ENCODE measurements at places on chromosomes 7 and 10. TPM values are rescaled to one million over a fixed set of nuclear protein-coding genes. Genes with fewer than 3 reads are reported as not detected.

- H3K4me1 ChIP-seq: no peaks in the 10 kb centered on the region
- no peak overlapping the region for H3K27ac ChIP-seq
- DNase-seq: no peak
- no peaks in the 10 kb centered on the region for H3K36me3 ChIP-seq
Measured at GRCh38 chr7:11792166-11792565, 39.8 kb downstream of the THSD7A start.

DNA sequence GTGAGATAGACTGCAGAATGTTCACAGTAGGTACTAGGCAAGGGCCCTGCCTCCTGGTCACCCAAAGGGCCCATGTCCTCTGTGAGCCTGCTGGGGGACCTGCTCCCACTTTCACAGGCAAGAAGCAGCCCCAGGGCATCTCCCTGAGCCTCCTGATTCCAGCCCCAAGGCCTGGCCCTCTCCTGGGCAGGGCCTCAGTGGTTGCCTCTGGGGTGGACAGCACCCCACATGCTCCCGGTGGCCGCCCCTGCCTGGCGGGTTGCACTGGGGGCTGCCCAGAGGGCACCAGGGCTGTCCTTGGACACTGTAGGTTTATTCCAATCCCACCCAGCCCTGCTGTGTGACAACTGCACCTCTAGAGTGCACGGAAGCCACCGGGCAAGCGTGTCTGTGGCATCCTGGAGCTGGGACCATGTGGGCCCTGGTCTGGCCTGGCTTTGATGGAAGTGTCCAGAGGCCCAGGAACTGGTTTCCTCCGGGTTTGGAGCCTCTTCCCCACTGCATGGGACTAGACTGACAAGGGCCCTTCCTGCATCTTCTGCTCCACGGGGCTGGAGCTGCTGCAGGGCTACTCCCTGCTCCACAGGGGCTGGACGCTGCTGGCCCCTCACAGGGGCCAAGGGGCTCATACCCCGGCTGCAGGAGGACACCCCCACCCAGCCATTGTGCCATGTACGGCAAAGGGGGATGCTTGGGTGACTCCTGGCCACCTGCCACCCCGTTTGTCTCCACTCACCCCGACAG is 25.0 kb upstream of the SYCE1 start:
- no peak overlapping the region for H3K27ac ChIP-seq
- DNase-seq: no peak
- H3K4me1 ChIP-seq: no peaks in the 10 kb centered on the region
- H3K36me3 ChIP-seq: no peaks in the 10 kb centered on the region
- H3K27me3 ChIP-seq: peaks cover 16% of the 10 kb centered on the region
- H3K4me3 ChIP-seq: no peak overlapping the region

DNA sequence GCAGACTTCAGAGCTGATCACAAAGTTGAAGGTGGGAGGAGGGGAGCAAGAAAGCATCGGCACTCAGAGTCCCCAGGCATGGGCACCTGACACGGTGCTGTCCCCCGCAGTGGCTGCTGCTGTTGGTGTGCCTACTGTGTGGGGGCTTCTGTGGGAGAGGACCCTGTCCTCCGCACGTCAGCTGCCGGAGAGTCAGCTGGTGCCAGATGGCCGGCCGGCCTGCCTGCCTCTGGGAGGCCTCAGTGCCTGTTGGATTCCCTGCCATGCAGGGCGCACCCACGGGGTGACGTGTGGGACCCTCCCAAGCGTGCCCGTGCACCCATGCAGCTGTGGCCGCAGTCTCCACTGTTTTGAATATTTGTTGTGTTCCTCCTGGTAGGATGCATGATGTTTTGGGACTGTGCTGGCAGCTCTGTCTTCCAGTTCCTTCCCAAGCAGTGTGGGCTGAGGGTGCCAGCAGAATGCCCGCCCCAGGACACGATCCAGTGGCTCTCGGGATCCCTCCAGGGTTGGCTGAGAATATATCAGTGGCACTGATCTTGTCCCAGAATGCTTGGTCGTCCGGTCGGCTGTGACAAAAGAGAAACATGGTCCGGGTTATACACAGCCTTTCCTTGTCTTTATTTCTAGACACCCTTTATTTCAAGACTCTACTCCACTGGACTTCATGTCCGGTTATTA is 185.6 kb downstream of the MGMT start:
- H3K4me1 ChIP-seq: no peaks in the 10 kb centered on the region
- H3K27me3 ChIP-seq: no peaks in the 10 kb centered on the region
- H3K4me3 ChIP-seq: no peak overlapping the region

- H3K27me3 ChIP-seq: no peaks in the 10 kb centered on the region
- peak overlapping the region; percentile 81 for H3K27ac ChIP-seq
- H3K4me1 ChIP-seq: peaks cover 52% of the 10 kb centered on the region
- DNase-seq: no peak
- no peak overlapping the region for H3K4me3 ChIP-seq
- H3K36me3 ChIP-seq: peaks cover 49% of the 10 kb centered on the region
Measured at GRCh38 chr7:127667017-127667670, 15.2 kb downstream of the SND1 start.

DNA sequence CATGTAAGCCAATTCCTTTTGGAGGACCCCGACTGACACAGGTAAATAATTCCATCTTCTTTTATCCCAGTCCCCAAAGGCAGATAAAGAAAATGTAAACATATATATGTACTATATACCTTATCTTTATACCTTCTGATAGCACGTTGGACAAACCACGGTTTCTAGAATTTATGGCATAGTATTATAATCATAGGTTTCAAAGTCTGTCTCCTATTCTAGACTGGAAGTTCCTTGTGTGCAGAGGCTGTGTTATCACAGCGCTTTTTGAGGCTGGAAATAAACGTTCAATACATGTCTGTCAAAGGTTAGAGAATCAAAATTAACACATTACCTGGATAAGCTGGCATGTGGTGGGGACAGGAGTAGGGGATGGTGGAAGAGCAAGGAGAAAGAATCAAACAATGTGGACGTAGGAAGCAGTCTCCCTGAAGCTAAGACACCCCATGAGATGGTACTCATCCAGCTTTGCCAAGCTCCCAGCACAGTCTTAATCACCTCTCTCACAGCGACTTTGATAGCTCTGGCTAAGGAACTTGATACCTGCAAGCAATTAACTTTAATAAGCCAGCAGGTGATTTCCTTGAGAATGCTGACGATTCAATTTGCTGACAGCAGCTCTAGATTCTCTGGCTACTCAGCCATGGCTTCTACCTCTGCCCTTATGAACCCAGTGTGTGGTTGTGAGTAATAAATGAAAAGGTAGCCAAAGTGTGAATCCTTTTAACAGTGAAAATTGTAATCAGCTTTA is 208.4 kb upstream of the LRRTM3 start:
- H3K27ac ChIP-seq: no peak overlapping the region
- no peak overlapping the region for H3K4me3 ChIP-seq
- no peaks in the 10 kb centered on the region for H3K36me3 ChIP-seq
- no peaks in the 10 kb centered on the region for H3K27me3 ChIP-seq

DNA sequence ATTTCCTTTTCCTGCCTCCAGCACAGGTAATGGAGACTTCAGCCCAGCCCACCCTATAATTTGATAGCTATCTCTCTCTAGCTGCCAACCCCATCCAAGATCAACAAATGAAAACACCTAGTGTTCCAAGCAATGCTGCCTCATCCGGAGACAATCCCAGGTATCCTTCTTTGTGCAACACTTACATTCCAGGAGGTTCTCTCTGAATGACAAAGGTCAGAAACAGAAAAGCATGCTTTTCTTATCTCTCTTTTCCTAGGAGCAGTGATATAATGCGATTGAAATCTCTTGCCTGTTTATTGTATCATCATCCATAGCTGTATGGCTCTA is 699.3 kb downstream of the INHBA start:
- H3K27me3 ChIP-seq: no peaks in the 10 kb centered on the region
- H3K4me1 ChIP-seq: no peaks in the 10 kb centered on the region
- H3K4me3 ChIP-seq: no peak overlapping the region
- no peak overlapping the region for H3K27ac ChIP-seq

GRCh38 chr10:69817078-69817581 is 15.4 kb downstream of the COL13A1 start:
- H3K4me3 ChIP-seq: no peak overlapping the region
- no peak for DNase-seq
- no peaks in the 10 kb centered on the region for H3K36me3 ChIP-seq
- peaks cover 10% of the 10 kb centered on the region for H3K27me3 ChIP-seq
- peaks cover 18% of the 10 kb centered on the region for H3K4me1 ChIP-seq

Gene HMX3
- total RNA-seq: 0.45 TPM

Gene TMEM140
- total RNA-seq: 7.6 TPM

Gene TMEM130
- total RNA-seq: not detected

- no peaks in the 10 kb centered on the region for H3K27me3 ChIP-seq
- no peak overlapping the region for H3K27ac ChIP-seq
- H3K36me3 ChIP-seq: no peaks in the 10 kb centered on the region
Measured at GRCh38 chr10:23432166-23432565, 6.7 kb upstream of the OTUD1 start.

DNA sequence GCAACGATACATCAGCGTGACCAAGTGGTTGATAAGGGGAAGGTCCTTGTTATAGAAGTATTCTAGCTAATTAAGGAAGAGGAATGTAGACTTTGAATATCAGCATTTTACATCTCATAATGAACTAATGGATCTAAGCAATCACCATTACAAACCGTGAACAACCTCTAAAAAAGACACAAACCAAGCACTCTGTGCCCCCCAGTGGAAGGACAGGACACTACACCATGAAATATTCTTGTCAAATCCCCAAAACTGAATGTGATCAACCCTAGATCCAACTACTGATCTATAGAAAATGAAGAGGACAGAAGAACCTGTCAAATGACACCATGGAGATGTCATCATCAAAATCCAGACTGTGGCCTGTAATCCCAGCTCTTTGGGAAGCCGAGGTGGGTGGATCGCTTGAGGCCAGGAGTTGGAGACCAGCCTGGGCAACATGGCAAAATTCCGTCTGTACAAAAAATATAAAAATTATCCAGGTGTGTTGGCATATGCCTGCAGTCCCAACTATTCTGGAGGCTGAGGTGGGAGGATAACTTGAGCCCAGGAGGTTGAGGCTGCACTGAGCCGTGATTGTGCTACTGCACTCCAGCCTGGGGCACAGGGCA is 111.3 kb upstream of the CARD11 start:
- no peaks in the 10 kb centered on the region for H3K27me3 ChIP-seq
- peak; percentile 84 for DNase-seq
- no peak overlapping the region for H3K27ac ChIP-seq
- peaks cover 22% of the 10 kb centered on the region for H3K4me1 ChIP-seq
- no peak overlapping the region for H3K4me3 ChIP-seq

DNA sequence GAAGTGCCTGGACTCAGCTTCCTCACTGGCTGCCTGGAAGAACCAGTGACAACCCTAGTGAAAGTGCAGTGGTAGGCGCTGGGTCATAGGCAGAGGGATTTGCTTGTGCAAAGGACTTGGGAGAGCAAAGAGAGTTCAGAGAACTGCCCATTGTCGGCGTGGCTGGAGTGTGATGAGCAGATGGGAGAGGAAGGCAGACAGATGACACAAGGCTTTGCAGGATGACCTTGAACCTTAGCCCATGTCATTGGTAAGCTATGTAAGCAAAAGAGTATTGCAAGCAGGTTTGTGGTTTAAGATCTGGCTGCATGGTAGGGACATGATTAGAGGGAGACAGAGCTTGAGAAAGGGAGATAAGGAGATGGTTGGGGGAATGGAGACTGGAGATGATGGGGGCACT is 35.3 kb upstream of the NOBOX start:
- no peaks in the 10 kb centered on the region for H3K4me1 ChIP-seq
- no peak overlapping the region for H3K4me3 ChIP-seq
- no peaks in the 10 kb centered on the region for H3K27me3 ChIP-seq
- no peak for DNase-seq

DNA sequence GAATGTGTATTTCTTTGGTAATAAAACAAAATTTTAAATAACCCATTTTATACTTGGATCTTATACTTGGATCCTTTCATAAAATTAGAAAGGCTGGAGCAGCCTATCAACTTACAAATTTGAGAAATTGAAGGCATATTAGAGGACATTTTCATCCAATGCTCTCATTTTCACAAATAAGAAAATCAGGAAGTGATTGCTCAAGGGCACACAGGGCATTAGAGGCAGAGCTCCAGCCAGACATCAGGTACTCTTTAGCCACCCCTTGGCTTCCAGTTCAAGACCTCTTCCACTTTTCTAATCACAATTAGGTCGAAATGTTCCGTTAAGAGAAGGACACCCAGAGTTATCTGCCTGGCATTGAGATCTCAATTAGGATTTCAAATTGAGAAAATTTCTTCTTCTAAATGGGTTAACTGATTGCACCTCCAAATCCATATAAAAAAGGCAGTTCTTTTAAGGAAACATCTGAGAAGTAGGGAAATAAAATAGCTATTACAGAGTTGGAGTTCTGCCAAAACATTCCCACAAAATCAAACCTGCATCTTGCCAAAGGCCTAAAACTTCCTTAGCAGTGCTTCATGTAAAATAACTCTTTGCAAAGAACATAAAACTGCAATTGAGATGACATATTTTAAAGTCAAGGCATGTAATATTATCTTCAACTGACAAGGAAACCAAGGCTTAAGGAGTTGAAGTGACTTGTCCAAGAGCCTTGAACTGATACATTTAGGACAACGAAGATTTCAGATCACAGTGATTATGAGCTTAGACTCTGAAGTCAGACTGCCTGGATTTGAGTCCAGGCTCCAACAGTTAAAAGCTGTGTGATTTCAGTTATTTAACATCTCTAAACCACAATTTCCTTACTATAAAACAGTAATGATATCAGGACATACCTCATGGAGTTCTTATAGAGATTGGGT is 2.4 kb downstream of the ACTA2 start:
- no peaks in the 10 kb centered on the region for H3K27me3 ChIP-seq
- no peak overlapping the region for H3K27ac ChIP-seq
- H3K4me1 ChIP-seq: peaks cover 7% of the 10 kb centered on the region
- DNase-seq: no peak
- no peaks in the 10 kb centered on the region for H3K36me3 ChIP-seq

All from activated CD8-positive, alpha-beta T cell treated with anti-CD3 and anti-CD28 coated beads for 36 hours (primary cell).